ENCODE measurements at places on chromosomes 5 and 9.
A peak's percentile ranks its signal among the peaks of the same experiment; 100 is the strongest.

DNA sequence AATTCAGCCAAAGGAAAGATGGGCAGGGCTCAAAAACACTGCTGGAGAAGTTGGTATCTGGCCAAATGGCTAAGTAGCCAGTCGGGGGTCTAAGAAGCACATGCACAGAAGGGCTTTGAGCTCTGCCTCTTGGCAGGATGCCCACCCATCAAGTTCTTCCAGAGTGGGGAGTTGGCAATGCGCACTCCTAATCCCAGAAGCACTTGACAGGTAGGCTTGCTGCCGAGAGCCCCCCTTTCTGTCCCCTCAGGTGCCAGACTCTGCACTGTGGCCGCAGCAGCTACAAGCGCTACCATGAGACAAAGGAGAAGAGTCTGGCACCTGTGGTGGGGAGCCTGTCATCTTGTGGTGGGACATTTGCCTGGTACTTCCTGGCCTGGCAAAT is 252.9 kb upstream of the SLC24A2 start:
- no peaks in the 10 kb centered on the region for H3K4me1 ChIP-seq
- no peaks in the 10 kb centered on the region for H3K27me3 ChIP-seq
- H3K36me3 ChIP-seq, result no peaks in the 10 kb centered on the region
- no peak overlapping the region for H3K4me3 ChIP-seq
- no peak overlapping the region for H3K27ac ChIP-seq

GRCh38 chr5:168302785-168303184 is 11.3 kb downstream of the WWC1 start:
- no peak overlapping the region for H3K27ac ChIP-seq
- no peak overlapping the region for H3K4me3 ChIP-seq
- H3K4me1 ChIP-seq, result no peaks in the 10 kb centered on the region
- H3K27me3 ChIP-seq, result no peaks in the 10 kb centered on the region
- no peaks in the 10 kb centered on the region for H3K36me3 ChIP-seq

DNA sequence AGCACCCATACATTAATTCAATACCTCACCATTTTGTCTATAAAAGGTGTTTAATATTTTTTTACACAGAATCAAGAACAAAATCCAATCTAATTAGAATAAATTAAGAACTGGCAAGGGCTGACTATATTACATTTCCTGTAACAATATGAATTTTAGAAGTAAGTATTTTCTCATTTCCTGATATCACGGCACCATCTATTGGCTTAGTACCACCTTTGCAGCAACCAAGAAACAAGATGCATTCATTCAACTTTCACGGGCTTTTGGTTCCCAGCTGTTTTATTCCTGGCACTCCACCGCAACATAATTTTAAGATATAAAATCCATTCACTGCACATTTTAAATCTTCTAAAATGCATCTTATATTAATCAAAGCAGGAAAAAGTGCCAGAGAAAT is 20.6 kb downstream of the PSMB7 start:
- no peak overlapping the region for H3K4me3 ChIP-seq
- no peaks in the 10 kb centered on the region for H3K27me3 ChIP-seq
- peaks cover 4% of the 10 kb centered on the region for H3K36me3 ChIP-seq
- no peak overlapping the region for H3K27ac ChIP-seq
- peaks cover 52% of the 10 kb centered on the region for H3K4me1 ChIP-seq

DNA sequence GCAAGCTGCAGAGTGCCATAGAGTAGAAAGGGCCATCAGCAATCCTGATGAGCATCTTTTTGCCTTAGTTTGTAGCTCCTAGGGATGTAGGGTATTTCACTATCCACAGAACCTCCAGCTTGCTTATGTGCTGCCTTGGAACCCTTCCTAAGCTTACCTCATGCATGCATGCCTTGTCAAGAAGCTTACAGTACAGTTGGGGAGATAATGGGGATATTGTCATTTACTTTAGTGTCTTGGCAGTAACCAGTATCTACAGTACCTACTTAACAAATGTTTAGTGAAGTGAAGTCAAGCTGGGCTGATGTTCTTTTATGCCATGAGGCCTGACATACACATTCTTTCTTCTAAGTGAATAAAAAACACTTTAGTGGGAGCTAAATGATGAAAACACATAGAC is 164.6 kb upstream of the PPP1R2B start:
- H3K27ac ChIP-seq, result no peak overlapping the region
- H3K4me3 ChIP-seq, result no peak overlapping the region
- no peaks in the 10 kb centered on the region for H3K4me1 ChIP-seq
- no peaks in the 10 kb centered on the region for H3K36me3 ChIP-seq
- no peaks in the 10 kb centered on the region for H3K27me3 ChIP-seq

DNA sequence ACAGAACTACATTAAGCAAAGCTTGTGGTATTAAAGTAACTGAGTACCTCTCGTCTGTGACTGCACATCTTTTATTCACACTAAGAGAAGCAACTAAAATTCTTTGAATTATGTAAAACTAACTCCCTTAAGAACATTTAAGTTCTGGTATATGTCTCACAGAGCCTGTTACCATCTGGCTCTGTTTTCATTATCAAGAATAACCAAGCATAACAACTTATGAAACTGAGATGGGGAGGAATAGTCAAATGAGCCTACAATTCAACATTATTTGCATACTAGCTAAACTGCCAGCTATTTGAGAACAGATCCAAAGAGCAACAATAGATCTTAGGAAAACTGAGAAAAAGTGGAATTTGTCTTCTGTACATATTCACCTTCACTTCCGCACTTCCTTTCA is 25.3 kb upstream of the ISOC1 start:
- no peaks in the 10 kb centered on the region for H3K36me3 ChIP-seq
- no peak for DNase-seq
- no peak overlapping the region for H3K4me3 ChIP-seq
- no peaks in the 10 kb centered on the region for H3K4me1 ChIP-seq
- H3K27ac ChIP-seq, result no peak overlapping the region
- no peaks in the 10 kb centered on the region for H3K27me3 ChIP-seq

DNA sequence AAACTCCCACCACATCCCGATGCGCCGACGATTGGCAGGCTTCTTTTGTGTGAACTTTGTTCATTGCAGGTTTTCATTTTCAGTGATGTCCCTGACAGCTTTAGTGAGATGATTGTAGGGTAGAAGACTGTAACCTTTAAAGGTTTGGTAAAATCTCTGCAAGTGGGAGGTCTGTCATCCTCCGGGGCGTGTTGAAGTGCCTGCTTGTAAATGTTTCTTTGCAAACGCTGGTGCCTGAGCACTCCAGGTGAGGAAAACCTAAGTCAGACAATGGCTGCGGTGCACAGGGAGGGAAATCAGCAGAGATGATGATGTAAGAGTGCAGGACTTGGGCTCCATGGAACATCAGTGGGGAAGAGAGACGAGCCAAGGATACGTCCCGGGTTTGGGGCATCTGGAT is 228.1 kb downstream of the DRD1 start:
- H3K4me1 ChIP-seq, result no peaks in the 10 kb centered on the region
- no peaks in the 10 kb centered on the region for H3K27me3 ChIP-seq

- H3K4me3 ChIP-seq, result no peak overlapping the region
- H3K27ac ChIP-seq, result peak overlapping the region; percentile 46
- H3K36me3 ChIP-seq, result no peaks in the 10 kb centered on the region
Observed at GRCh38 chr9:127919253-127919815, 2.5 kb upstream of the ST6GALNAC4 start.

- DNase-seq, result no peak
- H3K4me3 ChIP-seq, result no peak overlapping the region
- no peaks in the 10 kb centered on the region for H3K4me1 ChIP-seq
- H3K27me3 ChIP-seq, result no peaks in the 10 kb centered on the region
Observed at GRCh38 chr5:94832685-94833084, 214.2 kb downstream of the SLF1 start.

DNA sequence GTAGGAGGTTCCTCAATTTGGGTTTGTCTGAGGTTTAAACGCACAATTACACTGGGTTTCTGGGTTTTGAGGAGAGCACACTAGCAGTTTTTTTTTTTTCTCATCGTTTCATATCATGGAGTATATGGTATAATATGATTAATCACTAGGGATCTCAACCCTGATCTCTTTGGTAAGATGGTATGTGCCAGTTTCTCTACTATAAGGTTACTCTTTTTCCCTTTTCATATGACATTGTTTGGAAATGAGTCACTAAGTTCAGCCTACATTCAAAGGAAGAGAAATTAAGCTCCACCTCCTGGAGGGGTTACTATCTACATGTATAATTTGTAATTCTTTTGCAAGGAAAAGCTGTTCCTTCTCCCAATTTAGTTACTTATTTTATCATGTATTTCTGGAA is 35.2 kb downstream of the MTRR start:
- no peak overlapping the region for H3K27ac ChIP-seq
- no peak overlapping the region for H3K4me3 ChIP-seq
- no peak for DNase-seq
- no peaks in the 10 kb centered on the region for H3K27me3 ChIP-seq

DNA sequence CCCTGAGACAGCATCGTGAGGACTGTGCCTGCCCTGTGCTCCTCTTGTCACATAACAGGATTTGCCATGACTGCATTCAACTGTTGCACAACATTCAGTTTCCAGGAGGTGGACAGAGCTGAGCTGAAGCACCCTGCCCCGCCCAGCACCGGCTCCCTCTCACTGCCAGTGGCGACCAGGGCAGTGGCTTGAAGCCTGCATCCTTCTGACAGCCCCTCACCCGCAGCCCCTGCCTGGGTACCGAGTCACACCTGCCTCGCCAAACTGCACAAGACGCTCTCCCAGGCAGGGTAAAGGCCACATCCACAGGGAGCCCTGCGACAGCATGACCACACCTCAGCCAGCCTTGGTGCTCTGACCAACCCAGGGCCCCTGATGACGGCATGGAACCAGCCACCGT is 59.9 kb upstream of the ZNF354A start:
- H3K36me3 ChIP-seq, result no peaks in the 10 kb centered on the region
- no peak overlapping the region for H3K27ac ChIP-seq
- H3K27me3 ChIP-seq, result no peaks in the 10 kb centered on the region
- no peak overlapping the region for H3K4me3 ChIP-seq
- DNase-seq, result no peak

DNA sequence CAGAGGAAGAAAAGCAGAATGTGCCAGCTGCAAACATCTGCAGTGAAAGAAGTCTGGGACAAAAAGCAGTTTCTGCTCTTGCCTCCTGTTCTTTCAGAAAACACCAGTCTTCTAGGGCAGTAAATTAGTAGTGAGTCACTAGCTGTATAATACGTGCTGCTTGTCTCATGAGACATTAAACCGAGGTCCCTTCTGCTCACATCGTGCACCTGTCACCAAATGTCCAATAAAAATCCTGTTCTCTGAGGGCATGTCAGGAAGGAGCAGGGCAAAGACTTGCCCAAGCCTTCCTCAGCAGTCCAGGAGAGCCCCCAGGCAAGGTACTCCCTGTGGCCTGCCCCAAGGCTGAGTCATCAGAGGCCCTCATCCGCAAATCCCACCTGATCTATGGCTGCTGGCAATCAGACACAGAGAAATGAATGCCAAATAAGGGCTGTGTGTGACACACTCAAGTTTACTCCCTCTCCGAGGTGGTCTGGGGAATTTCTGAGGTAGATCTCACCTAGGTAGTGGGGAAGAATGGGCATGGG is 255.3 kb upstream of the SMARCA2 start:
- no peaks in the 10 kb centered on the region for H3K36me3 ChIP-seq
- no peak overlapping the region for H3K4me3 ChIP-seq
- DNase-seq, result no peak
- no peaks in the 10 kb centered on the region for H3K27me3 ChIP-seq
- no peaks in the 10 kb centered on the region for H3K4me1 ChIP-seq

- H3K36me3 ChIP-seq, result no peaks in the 10 kb centered on the region
- peak overlapping the region; percentile 74 for H3K27ac ChIP-seq
- H3K27me3 ChIP-seq, result peaks cover 18% of the 10 kb centered on the region
- peak overlapping the region; percentile 54 for H3K4me3 ChIP-seq
Observed at GRCh38 chr9:33676746-33677505, 118.4 kb upstream of the PRSS3 start.

DNA sequence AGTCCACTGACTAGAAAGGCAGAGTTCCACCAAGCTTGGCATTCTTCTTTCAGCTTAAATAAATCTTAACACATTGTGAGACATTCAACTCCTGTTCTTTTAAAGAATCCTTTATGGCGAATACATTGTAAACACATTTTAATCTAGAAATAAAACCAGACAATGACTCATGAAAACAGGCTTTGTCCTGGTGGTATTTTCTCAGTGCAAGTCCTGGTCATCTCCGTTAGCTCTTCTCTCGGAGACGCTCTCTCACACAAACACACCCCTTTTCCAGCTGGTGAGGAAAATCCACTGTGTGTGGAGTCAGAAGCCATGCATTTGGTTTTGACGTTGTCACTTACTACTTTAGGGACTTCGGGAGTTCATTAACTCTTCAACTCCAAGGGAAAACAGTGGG is 140.4 kb downstream of the AUH start:
- H3K4me3 ChIP-seq, result no peak overlapping the region
- no peaks in the 10 kb centered on the region for H3K36me3 ChIP-seq
- no peaks in the 10 kb centered on the region for H3K4me1 ChIP-seq

GRCh38 chr5:56958595-56958994 is 6.7 kb upstream of the MIER3 start:
- no peaks in the 10 kb centered on the region for H3K4me1 ChIP-seq
- H3K27me3 ChIP-seq, result peaks cover 4% of the 10 kb centered on the region
- H3K27ac ChIP-seq, result no peak overlapping the region
- DNase-seq, result no peak
- H3K4me3 ChIP-seq, result no peak overlapping the region

GRCh38 chr9:89482056-89482851 is 15.7 kb downstream of the SEMA4D start:
- peaks cover 4% of the 10 kb centered on the region for H3K4me1 ChIP-seq
- H3K27ac ChIP-seq, result no peak overlapping the region
- DNase-seq, result peak; percentile 47
- no peak overlapping the region for H3K4me3 ChIP-seq

DNA sequence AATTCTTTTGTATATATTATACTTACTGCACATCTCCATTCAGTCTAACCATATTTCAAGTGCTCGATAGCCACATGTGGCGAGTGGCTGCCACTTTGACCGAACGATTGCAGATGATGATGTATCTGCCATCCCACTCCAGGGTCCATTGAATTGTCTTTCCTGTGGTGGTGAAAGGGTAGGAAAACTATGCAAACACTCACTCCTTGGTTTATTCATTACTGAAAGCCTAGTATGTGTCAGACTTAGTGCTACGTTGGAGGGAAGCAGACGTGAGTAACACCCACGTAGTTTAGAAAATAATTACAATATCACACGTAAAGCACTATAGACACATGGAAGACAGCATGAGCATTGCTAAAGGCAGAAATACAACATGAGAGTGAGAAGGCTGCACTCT is 353.7 kb downstream of the CSNK1G3 start:
- no peak for DNase-seq
- no peaks in the 10 kb centered on the region for H3K27me3 ChIP-seq
- no peaks in the 10 kb centered on the region for H3K36me3 ChIP-seq
- no peaks in the 10 kb centered on the region for H3K4me1 ChIP-seq

- H3K4me1 ChIP-seq, result peaks cover 25% of the 10 kb centered on the region
- peak; percentile 75 for DNase-seq
Observed at GRCh38 chr5:151770383-151771258, 1.1 kb upstream of the G3BP1 start.

GRCh38 chr5:172845154-172845553 is 11.1 kb downstream of the ERGIC1 start:
- no peak overlapping the region for H3K4me3 ChIP-seq
- no peaks in the 10 kb centered on the region for H3K36me3 ChIP-seq
- H3K27ac ChIP-seq, result no peak overlapping the region
- H3K27me3 ChIP-seq, result no peaks in the 10 kb centered on the region
- peaks cover 38% of the 10 kb centered on the region for H3K4me1 ChIP-seq

- H3K27me3 ChIP-seq, result no peaks in the 10 kb centered on the region
- H3K27ac ChIP-seq, result no peak overlapping the region
- no peak overlapping the region for H3K4me3 ChIP-seq
- no peaks in the 10 kb centered on the region for H3K36me3 ChIP-seq
- no peak for DNase-seq
Observed at GRCh38 chr5:13553896-13554295, 390.6 kb downstream of the DNAH5 start.

- H3K27ac ChIP-seq, result no peak overlapping the region
- H3K36me3 ChIP-seq, result no peaks in the 10 kb centered on the region
- no peak for DNase-seq
- no peaks in the 10 kb centered on the region for H3K27me3 ChIP-seq
Observed at GRCh38 chr5:137265457-137265856, 233.7 kb downstream of the SPOCK1 start.
